ENCODE measurements at places on chromosomes 3 and 15.

DNA sequence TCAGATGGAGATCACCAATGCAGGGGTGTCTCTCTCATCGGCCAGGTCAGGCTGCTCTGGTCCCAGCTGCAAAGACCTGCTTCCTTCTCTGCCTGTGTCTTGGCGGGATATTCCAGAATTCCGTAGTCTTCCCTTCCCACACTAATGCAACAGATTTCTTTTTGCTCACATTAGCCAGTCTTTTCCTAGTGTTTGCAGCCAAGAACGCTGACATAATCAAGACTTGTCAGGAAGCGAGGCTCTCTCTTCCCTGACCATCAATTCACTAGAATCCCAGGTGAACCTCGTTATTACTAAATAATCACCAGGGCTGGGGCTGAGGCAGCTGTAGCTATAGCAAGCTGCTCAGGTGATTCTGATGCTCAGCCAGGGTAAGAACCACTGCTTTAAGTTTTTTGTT is 43.2 kb upstream of the ACKR4 start:
- no peak for DNase-seq

DNA sequence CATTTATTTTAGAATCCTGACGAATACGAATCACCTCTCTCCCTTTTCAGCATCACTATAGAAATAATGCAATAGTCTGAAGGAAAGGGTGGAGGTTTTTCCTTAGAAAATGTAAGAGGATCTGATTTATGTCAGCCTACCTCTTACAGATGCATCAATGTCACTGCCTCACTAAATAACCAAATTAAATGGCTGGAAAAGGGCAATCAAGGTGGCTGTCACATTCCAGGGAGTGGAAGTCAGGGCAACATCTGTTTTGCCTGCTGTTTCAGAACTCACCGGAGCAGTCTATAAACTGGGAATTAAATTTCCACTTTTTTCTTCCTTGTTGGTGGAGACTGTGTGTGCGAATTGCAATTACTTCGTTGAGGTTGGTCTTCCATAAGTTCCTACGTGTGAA is 299.3 kb upstream of the PDZRN3 start:
- DNase-seq: no peak

- no peak for DNase-seq
Measured at GRCh38 chr3:107133891-107134290, 243.3 kb upstream of the CCDC54 start.

DNA sequence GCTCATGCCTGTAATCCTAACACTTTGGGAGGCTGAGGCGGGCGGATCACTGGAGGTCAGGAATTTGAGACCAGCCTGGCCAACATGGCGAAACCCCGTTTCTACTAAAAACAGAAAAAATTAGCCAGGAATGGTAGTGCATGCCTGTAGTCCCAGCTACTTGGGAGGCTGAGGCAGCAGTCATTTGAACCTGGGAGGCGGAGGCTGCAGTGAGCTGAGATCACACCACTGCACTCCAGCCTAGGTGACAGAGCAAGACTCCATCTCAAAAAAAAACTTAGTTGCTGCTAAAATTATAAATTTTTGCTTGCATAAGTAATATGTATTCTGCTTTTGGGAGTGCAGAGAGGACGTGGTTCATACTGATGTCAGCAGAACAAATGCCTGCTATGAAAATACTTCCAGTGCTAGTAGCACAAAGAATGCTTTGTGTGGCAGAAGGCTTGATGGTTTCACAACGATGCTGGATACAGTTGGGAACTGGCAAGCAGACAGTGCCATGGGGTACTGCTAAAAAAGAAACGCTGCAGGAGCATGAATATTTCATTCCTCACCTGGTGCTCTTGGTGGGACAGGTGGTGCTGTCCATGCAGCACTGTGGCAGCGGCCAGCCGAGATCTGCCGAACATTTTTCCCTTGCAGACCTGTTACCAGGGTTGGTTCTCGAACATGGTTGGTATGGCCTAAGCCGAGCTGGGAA is 31.1 kb downstream of the FBXL22 start:
- DNase-seq: no peak

DNA sequence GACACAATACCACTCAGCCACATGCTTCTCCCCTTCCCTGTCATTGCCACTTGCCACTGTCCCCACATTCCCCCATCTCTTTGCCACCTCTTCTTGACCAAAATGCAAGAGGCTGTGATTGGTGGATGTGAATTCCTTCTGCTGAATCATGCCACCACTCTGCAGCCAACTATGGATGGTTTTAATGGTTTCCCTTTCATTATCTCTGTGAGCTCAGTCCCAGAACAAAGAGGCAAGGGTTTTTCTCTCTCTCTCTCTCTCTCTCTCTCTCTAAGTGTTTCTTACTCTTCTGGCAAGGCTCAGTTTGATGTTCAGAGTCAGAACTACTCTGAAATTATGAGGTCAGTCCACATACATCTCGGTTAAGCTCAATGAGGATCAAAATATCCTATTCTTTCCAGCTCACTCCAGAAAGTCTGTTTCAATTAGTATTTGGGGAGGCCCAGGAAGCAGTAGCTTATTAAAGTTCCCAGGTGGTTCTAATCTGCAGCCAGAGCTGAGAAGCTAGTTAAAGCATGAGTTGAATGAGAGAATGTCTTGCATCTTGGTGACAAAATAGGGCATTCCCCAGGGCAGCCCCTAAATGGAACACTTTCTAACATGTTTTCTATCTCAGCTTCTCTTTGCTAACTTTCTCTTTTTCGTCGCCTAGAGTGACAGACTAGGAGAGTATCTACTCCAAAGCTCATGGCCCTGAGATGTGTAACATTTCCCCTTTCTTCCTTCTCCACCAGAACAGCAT is 8.5 kb upstream of the ILDR1 start:
- no peak for DNase-seq

- no peak for DNase-seq
Measured at GRCh38 chr3:120855665-120856437, 52.2 kb upstream of the STXBP5L start.

- DNase-seq: no peak
Measured at GRCh38 chr3:101466465-101467309, 46.3 kb downstream of the SENP7 start.

DNA sequence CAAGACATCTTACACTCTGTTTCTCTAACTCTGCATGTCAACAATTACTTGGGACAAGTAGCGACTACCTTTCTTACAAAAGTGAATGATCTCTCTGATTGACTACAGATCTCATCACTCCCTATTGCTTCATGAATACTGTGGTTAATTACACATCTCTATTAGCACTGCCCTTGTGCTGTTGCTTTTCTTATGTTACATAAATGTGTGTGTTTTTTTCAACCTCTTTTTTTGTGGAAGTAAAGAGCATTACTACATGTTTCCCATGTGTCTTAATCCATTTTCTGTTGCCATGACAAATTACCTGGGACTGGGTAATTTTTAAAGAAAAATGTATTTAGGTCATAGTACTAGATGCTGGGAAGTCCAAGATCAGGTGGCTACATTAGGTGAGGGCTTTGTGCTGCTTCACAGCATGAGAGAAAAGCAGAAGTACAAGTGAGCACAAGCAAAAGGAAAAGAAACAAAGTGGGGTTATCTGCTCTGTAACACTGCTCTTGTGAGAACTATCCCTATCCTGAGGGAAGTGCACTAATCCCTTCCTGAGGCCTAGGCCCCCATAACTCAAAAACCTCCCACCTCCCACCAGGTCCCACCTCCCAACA is 298.2 kb upstream of the SATB1 start:
- DNase-seq: no peak

DNA sequence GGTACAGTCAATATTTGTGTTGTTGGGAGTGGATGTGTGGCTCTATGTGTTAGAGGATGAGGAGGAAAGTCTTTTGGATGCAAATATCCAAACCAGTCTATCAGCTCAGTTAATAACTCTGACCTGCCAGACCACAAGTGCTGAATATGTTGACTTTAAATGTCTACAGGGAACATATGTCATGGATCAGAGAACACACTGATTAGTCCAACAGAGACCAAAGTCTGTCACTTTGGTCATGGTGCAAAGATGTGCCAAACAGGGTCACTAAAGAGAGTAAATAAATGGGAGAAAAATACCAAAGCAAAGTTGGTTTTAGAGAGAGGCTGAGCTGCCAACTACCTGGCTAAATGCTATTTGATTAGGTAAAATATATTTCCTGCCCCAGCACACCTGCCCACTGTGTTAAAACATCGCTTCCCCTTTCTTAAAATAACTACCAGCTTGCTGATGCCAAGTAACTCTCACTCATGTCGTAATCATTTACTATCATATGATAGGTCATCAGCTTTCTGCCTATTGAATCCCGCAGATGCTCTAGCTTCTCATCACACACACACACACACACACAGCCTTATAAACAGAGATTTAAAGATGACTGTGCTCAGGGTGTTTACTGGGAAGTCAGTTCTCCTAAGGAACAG is 173.3 kb downstream of the PDZRN3 start:
- no peak for DNase-seq

- DNase-seq: no peak
Measured at GRCh38 chr3:139302084-139302800, 41.6 kb upstream of the MRPS22 start.

GRCh38 chr15:70698836-70699390 is 64.4 kb downstream of the UACA start:
- DNase-seq: no peak

DNA sequence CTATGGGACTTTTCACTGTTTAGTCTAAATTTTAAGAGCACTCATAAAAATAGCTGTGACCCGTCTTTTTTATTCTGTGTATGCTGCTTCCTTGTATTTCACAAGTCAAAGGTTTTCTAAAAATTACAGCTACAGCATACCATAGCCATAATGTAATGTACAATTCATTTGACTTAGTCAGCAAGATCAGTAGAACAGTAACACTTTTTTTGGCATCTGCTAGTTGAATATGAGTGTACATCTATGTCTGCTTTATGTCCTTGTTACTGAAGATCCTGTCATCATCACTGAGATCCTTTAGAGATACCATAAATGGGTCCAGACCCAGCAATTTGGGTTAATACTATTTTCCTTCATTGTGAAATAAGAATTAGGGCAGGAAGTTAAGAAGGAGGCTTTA is 42.2 kb downstream of the CMSS1 start:
- no peak for DNase-seq

DNA sequence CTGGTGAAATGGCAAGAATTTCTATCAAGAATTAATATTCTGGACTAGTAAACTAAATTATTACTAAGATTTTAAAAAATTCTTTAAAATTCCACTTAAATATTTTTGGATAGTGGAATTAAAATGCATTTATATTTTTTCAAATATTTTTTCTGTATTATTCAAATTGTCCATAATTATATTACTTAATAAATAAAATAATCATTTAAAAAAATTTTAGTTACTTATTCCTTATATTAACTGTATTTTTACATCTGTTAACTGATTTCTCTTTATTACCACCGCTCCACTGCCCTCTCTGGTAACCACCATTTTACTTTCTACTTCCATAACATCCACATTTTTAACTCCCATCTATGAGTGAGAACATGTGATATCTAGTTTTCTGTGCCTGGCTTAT is 828.4 kb downstream of the VGLL3 start:
- DNase-seq: no peak

- DNase-seq: no peak
Measured at GRCh38 chr3:159913712-159914414, 74.8 kb upstream of the IL12A start.

DNA sequence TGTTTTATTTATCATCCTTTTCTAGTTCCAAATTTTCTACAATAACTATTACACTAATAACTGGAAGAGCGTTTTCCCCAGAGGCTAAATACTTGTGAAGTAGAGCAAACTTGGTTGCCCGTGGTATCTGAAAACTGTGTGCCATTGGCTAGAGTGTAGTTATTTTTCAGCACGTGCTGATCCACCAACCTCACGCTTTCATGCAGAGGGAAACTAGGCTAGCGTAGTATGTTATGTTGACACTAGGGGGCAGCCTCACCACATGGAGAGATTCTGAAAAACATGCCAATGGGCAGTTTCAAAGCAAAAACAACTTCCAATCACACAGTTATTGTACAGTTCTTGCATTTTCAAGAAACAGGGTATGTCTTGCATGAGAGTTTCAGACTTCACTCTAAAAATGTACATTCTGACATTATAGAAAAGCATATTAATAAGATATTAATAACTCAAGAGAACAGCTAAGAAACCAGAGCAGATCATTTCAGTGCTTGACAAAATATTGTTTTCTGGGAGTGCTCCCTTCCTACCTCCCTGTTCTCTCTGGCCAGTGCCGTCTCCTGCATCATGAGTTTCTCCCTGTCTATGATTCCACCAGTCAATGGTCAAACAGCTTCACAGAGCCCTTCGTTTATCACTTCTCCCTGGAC is 39.7 kb downstream of the SPATA12 start:
- DNase-seq: no peak

DNA sequence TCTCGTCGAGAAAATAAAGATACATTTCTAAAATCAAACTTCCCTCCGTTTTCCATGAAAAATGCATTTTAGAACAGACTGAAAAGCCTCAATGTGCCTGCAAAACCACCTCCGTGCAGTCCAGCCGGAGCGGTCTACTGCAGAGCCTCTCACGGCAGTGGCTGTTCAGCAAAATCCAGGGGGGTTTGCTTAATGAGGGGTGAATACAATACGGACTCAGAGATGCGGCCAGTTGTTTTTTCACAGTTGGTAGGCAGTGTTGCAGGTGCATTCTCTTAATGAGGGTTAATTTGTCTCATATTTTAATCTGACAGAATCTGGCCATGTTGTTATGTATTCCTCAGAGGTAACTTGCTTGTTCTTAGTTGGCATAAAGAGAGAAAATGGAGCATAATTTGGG is 223.0 kb downstream of the EBLN2 start:
- DNase-seq: no peak

- DNase-seq: no peak
Measured at GRCh38 chr3:188617270-188617669, 463.3 kb downstream of the LPP start.

GRCh38 chr3:128784232-128784631 is 58.2 kb downstream of the RAB7A start:
- DNase-seq: no peak

DNA sequence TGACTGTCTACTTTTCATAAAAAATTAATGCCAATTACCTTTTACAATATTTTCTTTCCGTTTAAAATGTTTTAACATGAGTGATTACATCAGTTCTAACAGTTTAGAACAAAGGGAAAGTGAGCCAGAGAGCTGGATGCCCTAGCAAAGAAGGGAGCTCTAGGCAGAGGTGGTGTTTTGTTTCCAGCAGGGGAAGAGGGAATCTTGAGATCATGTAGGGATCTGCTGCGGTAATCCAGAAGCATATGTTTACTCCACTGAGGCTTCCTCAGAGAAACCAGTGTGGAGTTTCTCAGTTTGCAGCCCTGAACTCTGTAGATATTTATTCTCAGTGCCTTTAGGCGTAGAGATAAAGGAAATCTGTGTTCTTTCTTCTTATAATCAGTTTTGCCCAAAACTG is 399.3 kb downstream of the NLGN1 start:
- no peak for DNase-seq
